ENCODE measurements at places on chromosomes 1 and 21.
A peak's percentile ranks its signal among the peaks of the same experiment; 100 is the strongest.

- DNase-seq = no peak
Observed at GRCh38 chr1:218366322-218367052, 21.4 kb downstream of the TGFB2 start.

- no peak for DNase-seq
Observed at GRCh38 chr1:36663772-36664430, 181.2 kb upstream of the CSF3R start.

GRCh38 chr1:54604572-54605370 lies 18.6 kb downstream of the FAM151A start:
- DNase-seq = peak; percentile 62

- DNase-seq = peak; percentile 37
Observed at GRCh38 chr1:70043804-70044203, 161.6 kb downstream of the LRRC40 start.

DNA sequence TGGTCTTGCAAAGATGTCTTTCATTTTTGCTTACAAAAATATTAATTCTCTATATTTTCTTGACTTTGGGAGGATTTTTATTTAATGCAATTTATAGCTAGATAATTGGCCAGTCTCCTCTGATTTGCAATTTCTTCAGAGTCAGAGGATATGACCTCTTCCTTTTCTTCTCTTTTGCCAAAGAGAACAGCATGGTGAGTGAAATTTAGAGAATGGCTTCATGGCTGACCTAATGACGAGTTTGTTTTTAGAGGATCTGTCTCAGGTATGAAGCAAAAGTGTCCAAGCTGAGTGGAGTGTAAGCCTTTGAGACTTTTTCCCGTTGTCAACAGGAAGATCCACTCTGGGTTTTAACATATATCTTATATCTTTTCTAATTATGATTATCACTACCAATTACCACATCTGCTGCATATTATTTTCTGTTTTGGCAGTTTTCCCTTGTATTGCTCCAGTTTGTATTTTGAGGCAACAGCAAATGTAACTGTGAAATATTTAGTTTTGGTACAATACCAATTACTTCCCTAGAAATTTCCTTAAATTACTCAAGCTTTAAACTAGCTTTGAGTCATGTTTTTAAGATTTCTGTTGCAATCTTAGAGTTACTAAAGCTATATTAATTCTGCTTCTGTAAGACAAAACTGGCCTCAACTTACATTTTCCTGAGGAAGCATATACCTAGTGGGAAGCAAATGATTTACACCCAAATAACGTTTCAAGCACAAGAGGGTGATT lies 332.8 kb upstream of the ZRANB2 start:
- peak; percentile 5 for DNase-seq

- DNase-seq = no peak
Observed at GRCh38 chr1:231518485-231519034, 9.9 kb upstream of the TSNAX start.

DNA sequence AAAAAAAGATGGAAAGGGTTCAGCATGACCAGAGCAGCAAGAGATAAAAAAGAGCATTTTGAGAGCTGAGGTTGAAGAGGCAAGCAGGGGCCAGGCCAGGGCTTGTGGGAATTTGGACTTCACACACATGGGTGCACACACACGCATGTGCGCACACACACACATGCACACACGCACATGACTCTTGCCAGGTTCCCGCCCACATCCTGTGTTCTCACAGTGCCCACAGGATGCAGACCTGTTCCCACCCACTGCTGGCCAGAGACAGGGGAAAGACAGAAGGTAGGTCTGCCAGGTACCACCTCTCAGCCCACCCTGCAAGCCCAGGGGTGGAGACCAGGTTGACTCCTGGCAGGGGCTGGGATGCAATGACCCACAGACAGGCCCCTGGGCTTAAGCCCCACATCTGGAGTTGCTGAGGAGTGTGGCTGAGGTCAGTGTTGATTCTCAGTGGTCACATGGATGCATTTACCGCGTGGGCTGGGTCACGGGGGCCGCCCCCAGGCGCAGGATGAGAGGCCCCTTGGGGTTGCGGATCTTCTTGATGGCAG lies 4.4 kb downstream of the COL16A1 start:
- DNase-seq = no peak

DNA sequence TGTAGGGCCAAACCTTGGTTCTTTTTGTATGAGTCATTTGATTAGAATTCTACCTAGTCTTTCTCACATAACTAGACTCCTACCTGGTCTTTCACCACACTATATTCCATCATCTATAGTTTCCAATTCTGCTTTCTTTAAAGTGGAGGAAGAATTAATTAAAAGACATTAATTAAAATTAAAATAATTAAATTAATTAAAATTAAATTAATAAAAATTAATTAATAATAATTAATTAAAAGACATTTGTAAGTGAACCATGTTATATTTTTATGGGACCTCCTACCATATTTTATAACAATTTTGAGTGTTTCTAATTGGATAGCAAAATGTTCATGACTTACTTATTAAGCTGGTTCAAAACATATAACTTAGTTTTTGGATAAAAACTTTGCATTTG lies 77.4 kb downstream of the CCDC18 start:
- DNase-seq = no peak

DNA sequence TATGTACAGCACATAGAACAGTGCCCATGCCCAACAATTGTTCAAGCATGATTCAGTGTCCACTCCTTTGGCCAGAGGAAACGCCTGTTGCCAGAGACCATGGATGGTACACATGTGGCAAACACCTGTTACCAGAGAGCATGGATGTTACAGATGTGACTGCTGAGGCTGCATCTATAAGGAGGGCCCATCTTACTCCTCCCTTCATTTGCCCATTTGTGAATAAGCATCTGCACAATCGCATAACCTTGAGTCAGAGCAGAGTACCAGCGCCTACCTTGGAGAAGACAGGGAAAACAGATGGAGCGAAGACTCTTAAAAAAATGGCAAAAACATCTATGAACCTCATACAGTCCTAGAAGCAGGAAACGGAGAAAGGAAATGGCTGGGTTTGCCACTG lies 36.6 kb upstream of the CACHD1 start:
- DNase-seq = no peak

- DNase-seq = no peak
Observed at GRCh38 chr1:201444792-201445191, 23.3 kb upstream of the TNNI1 start.

DNA sequence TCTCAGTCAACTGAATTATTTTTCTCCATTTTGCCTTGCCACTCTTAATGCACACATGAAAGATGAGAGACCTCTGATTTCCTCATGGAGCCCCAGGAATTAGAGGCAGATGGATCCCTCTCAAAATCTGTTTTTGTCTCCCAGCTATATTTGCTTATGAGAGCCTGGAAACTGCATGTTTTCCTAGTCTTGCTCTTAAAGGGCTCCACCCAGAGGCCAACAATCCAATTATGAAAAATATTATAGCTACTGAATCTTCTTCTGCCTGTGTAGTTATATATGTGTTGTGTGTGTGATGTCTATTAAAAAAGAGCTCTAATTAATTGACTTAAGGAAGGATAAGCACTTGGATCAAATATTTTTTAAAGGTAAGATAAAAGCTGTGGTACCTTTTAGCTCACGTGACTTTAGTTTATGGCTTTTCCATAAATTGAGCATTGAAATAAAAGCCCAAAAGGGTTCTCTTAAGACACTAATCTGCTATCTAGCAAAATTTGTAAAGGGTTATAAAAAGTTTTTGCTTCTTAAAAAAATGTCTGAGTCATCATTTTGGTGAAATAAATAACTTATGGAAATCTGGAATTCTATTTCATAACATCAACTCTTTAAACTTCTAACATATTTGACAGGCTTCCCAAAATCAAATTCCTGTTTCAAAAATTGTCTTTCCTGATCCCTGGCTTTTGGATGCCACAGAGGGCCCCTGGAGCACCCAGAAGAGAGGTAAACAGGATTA lies 31.2 kb upstream of the TSPEAR start:
- peak; percentile 17 for DNase-seq

DNA sequence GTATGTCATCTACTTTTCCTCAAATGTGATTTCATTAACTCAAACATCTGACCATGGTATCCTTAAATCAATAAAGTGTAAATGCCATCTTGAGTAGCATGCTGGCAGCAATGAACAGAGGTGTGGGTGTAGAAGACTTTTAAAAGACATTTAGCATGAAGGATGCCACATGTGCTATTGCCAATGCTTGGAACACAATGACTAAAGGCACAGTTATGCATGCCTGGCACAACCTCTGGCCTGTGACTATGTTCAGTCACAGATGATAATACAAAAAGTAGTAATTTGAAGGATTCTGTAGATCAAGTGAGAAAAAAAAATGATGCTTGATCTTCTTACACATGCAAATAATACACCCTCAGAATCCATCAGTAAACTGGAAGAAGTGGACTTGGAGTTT lies 938.9 kb upstream of the ADGRL4 start:
- no peak for DNase-seq

GRCh38 chr1:33641104-33641830 lies 168.8 kb downstream of the ZSCAN20 start:
- DNase-seq = no peak

DNA sequence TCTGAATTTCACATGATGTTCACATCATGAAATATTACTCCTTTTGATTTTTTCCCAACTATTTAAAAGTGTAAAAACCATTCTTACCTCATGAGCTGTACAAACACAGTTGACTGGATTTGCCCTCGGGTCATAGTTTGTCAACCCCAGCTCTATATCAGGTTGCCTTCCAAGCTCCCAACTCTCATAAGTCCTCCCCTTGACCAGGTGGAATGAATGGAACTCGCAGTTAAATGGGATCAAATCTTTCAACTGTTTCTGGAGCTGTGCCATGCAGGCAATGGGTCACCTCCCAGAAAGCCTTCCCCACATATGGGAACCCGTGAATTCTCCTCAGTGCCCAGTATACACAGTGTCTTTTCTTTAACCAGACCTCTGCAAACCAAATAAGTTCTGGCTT lies 169.8 kb upstream of the FOXD3 start:
- no peak for DNase-seq

DNA sequence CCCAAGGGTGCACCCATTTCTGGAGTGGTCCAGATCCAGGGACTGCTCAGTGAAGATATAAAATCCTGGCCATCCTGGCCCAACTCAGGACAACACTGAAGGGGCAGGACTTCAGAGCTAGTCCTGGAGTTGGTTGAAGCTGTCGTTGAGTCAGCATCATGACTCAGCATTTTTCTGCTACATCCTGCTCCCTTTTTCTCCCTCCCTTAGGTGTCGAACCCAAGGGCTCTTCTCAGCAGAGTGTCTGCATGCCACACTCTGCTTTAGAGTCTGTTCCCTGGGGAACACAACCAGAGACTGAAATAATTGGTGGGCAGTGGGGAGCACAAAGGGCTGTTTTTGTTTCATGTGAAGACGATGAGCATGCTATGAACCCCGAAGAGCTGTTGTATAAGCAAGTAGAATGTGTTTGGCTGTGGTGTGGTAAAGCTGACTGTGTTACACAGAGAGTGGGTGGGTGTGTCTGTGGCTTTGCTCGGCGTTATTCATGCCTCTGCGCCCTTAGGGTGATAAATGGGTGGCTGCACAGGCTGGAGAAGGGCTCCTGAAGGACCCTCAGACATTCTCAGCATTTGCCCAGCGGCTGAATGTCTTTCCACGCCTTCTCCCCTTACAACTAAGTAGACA lies 167.2 kb downstream of the CYYR1 start:
- no peak for DNase-seq

DNA sequence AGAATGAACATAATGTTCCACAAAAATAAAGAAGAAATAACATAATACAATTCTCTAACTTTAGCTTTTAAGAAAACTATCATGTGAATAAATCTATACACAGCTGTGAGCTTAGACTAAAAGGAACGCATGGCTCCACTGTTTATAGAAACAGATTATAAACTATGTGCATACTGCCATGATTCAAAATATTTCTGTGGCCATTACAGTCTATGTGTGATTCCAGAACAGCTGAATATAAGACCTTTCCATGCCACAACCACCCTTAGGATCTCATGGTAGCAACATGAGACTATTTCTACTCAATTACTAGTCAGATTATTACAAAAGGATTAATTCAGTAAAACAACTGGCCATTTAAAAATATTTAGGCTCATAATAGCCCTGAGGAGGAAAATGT lies 3.9 kb downstream of the CHML start:
- no peak for DNase-seq

DNA sequence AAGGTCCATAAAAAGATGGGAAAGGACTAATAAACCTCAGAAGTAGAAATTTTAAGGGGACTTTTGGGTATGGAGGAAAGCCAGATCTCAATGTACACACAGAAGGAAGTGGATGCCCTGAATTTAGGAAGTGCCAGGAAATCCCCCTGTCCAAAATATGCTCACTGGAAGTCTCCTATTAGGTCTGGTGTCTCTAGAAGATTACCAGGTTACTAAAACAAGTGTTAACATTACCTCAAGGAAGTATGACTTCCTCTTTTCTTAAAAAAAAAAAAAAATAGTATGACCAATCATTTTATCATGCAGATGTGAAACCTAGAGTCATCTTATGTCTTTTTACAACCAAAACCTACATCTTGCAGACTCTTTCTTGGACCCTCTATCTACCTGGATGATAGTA lies 30.7 kb downstream of the CD58 start:
- peak; percentile 38 for DNase-seq

- no peak for DNase-seq
Observed at GRCh38 chr1:818618-819291, 105.0 kb upstream of the SAMD11 start.

DNA sequence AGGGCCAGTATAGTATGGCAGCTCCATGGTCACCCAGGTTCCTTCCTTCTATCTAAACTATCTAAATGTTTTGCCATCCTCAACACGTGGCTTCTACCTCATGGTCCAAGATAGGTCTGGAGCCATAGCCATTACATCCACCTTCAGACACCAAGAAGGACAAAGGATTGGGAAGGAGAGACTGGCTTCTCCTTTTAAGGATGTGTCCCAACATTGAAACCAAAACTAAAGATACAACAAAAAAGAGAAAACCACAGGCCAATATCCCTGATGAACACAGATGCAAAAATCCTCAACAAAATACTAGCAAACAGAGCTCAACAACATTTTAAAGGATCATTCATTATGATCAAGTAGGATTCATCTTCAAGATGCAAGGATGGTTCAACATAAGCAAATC lies 24.8 kb downstream of the HSD11B1 start:
- no peak for DNase-seq

DNA sequence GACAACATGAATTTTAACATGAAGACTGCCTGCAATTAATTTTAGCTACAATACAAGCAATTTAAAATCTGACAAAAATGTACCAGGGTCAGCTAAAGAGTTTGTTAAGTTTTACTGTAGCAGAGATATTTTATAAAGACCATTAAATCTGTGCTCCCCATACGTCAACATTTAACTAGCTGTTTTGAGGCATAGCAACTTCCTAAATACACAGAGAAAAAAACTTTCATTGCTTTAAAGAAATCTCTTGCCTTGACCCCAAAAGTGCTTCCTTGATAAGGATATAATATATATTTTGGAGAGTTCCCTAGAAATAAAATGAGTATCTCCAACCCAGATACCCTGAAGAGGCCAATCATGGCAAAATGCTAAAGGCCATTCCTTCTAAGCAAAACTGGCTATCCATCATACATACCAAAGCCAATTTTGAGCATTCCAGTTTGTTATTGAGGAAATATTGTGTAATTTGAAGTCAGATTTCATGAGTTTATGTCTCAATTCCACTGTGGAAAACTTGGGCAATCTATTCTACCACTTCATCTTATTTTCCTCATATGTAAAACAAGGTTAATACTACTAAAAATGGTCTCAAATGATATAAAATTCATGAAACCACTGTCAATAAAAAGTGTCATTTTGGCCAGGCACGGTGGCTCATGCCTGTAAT lies 19.1 kb downstream of the ASPM start:
- no peak for DNase-seq

GRCh38 chr1:116379674-116380498 lies 6.8 kb downstream of the ATP1A1 start:
- DNase-seq = no peak

All from AML-193 (cell line).